8988T (cell line): ENCODE measurements at places on chromosomes 4 and X.

DNA sequence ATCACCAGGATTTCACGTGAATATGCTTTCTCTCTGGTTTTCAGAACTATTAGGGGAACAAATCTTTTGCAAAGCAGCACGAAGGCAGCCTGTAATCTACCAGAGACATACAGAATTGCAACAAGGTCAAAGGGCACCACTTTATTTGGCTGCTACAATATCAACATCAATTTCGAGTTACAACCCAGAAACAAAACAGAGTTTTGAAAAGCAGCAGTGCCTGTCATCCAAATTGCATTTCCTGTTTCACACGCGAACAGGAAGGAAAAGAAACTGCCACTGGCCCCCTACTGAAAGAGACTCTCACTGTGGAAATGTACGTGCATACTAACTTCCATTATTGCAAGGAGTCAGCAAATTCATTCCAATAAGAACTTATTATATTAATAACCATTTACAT is 17.1 kb upstream of the C1QTNF7 start:
- no peak for DNase-seq

DNA sequence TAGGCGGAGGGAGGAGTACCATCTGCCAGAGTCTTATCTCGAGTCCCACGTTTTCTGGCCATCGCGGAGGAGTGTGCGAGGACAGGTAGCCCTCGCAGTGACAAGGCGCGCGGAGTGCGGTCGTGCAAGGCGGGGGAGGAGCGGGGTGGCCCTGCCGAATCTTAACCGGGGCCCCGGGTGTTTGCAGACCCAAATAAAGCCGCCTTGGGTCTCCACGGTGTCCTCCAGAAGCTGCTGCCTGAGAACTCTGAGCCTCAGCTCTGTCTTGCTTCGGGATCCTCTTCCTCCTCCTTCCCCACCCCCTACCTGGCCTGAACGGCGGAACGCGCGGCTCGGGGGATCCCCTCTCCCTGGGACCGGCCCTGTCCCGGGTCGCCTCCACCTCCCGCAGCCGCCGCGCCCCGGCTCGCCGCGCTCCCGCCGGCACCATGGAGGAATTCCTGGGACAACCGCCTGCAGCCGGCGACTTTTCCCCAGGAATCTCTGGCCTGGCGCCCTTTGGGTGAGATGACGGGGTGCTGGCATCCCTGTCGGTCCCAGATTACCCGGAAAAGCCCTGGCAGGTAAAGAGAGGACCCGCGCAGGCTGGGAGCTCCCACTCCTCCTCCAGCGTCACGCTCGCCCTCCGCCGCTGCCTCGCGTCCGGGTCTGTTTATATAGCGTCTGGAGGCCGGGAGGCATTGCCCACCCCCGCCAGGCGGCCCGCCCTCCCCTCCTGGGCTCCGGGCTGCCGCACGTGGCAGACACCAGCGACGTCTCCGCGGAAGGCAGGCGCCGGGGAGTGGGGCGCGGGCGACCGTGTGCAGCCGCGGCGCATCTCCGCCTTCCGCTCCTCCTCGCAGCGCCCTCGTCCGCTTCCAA is at the start of gene GALNTL6:
Gene GALNTL6, plus strand, starts transcription at position 740 of the 861 bp plus-strand sequence.
- DNase-seq: no peak

GRCh38 chr4:162699629-162700028 is 467.1 kb downstream of the NAF1 start:
- DNase-seq: no peak

DNA sequence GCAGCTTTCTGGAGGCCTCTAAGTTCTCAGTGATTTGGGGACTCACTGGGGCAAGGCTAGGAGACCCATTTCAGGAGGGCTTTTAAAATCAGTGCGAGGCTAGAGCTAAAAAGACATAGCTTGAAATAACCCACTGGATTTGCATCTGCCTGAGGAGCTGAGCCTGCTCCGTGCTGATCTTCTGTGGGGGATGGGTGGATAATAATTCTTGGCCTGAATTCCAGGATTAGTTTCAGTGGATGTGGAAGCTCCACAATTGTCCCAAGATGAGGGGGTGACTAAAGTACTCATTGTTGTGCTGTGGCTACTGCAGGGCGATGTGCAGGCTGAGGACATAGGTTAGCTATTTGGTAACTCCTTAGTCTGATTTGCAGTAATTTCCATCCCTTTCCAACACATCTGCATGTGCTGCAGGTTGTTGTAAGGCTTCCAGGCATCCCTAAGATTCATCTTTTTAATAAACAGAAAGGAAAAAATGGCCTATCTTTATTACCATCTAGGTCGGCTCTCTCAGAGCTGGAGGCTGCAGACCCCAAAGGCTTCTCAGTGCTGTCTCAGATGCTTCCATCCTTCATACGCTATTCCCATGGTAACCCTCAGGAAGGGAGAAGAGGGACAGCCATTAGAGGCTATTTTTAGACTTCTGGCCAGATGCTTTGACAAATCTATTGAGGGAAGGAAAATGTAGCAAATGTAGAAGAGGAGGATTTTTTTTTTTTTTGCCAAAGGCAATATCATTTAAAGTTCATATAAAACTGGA is 63.4 kb downstream of the GRXCR1 start:
- no peak for DNase-seq

GRCh38 chr4:102328045-102328444 is 17.2 kb downstream of the SLC39A8 start:
- DNase-seq: no peak

- no peak for DNase-seq
Measured at GRCh38 chrX:19361701-19362100, 18.0 kb downstream of the PDHA1 start.

GRCh38 chr4:33013282-33013681 is 2293.1 kb downstream of the PCDH7 start:
- DNase-seq: no peak

DNA sequence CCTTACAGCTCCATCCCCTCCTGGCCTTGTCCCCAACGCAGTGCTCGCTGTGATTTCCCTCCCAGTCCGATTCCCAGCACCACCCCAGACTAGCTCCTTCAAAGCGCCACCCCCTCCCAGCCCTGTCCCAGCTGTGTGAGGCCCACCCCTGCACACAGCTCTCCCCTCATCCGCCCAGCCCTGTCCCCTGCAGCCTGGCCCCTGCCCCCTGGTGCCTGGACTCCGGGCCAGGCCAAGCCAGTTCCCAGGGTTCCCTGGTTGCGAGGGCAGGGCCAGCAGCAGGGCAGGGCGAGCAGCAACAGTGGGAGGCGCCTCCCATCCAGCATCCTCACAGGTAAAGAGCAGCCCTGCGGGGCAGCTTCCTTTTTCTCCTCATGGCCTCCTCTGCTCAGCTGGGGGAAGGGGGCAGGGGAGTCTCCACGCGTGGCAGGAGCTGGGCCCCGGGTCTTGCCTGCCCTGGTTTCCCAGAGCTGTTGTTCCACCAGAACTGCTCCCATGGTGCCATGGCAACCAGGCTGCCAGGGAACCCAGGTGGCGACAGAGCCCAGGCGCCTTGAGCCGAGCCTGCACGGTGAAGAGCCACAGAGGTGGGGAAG is 24.8 kb downstream of the IQSEC2 start:
- DNase-seq: no peak

- peak; percentile 77 for DNase-seq
Measured at GRCh38 chrX:153875391-153876111, 10.4 kb downstream of the L1CAM start.

GRCh38 chrX:134753718-134754008 is 95.4 kb upstream of the PLAC1 start:
- no peak for DNase-seq

DNA sequence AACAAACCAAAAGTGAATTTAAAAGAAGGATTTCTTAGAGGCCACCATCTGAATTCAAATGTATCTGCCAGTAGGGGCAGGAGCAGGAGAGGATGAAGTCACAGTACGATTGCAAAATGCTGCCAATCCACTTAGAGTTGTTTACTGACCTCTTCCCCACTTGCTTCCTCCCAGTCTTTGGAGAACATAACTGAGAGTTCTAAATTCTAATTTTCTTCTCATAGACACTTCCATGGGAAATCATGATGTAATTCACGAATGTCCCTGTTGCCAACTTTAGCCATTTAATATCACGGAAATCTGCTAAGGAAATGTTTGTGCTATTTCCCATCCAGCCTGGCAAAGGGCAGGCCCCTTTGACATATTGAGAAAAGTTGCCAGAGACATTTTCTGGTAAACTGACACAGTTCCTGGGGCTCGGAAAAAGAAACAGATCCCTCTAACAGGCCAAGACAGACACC is 33.6 kb upstream of the NOCT start:
- DNase-seq: no peak

DNA sequence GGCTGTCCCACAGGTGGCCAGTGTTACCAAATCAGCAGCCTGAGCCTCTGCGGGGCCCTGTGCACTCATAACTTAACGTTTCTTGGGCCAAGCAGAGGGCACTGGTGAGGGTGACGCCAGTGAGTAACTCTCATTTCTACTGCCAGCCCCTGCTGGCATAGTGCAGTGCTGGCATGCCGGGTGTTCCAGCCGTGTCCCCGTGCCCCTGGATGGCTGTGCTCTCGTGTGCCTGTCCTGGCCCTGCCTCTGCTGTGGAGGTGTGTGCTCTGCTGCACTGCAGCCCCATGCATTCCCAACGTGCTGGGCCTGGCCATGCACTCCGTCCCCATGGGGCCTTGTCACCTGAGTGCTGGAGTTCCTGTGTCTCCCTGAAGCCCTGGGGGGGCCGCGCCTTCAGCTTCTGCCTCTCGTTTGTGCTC is 14.7 kb downstream of the TBC1D14 start:
- DNase-seq: no peak

DNA sequence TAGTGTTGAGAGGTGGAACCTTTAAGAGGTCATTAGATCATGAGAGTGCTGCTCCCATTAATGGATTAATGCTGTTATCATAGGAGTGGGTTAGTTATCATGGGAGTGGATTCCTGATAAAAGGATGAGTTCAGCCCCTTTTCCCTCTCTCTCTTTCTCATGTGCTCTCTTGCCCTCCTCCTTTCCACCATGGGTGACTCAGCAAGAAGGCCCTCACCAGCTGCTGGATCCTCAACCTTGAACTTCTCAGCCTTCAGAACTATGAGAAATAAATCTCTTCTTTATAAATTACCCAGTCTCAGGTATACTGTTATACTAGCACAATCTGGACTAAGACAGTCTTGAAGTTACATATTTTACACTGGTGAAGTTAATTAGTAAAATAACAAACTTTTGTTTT is 10.0 kb upstream of the CDKL5 start:
- DNase-seq: no peak

- DNase-seq: no peak
Measured at GRCh38 chrX:1325515-1326116, 11.0 kb upstream of the IL3RA start.

DNA sequence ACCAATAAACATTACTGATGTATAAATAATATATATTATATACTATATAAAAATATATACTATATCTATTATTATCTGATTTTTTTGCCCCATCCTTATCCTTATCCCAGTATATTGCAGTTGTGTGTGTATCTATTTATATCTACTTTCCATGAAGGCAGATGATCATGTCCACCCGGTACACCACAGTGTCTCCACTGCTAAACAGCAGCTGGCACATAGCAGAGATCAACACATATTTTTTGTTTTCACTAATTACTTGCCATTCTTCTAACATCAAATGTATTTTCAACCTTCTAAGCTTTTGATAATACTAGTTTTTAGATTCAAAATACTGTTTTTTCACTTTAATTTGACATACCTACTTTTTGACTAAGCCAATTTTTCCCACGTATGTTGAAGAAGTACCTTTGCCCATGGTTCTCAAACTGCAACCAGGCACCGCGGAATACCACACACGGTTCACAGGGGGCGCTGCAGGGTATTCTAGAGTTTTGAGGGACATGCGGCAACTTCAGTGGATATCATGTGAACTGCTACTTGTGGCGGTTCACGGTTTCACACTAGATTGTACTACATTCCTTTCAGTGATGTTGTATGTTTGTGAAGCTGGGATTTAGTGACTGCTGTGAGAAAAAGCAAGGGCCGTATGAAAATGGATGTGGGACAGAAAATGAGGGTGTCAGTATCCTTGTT is 182.5 kb upstream of the NPY2R start:
- no peak for DNase-seq

- DNase-seq: no peak
Measured at GRCh38 chrX:139949703-139950102, 15.6 kb downstream of the CXorf66 start.

GRCh38 chr4:124487651-124488050 is 224.9 kb downstream of the ANKRD50 start:
- DNase-seq: no peak

GRCh38 chr4:90127706-90128345 is 632 bp downstream of the CCSER1 start:
- DNase-seq: no peak

DNA sequence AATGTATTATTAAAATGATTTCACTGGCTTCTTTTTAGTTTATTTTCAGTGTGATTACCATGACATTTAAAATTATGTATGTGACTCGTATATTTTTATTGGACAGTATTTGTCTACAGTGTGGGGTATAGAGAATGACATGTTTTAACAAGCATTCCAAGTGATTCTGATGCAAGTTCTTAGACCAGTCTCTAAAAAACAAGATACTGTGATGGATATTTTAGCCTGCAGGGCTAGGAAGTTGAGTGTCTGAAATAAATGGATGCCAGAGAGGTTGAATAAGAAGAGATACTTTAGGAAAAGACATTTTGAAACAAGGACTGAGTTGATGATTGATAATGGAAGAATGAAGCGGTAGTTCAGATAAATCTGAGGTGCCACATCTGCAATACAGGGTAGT is 3.5 kb upstream of the MAD2L1 start:
- DNase-seq: no peak

- no peak for DNase-seq
Measured at GRCh38 chr4:144565527-144566195, 80.3 kb upstream of the HHIP start.

- no peak for DNase-seq
Measured at GRCh38 chr4:156557920-156558319, 413.7 kb downstream of the PDGFC start.

DNA sequence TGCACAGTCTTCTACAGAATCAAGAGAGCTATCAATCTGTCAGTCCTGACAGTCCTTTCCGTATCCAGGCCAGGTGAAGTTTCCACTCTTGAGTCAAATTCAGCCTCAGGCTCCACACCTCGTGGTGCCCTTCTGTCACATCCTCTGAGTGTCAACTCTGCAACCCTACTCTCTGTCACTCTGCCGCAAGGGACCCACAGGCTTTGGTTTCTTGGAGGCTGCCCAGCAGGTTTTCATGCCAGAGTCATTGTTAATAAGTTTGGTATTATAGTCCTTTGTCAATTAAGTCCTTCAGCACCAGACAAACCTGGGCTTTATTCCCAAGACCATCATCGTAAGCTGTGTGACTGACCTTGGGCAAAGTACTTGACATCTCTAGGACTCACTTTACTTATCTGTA is 83.4 kb upstream of the KLHL13 start:
- DNase-seq: no peak
